ENCODE measurements at places on chromosomes 5 and 9.

DNA sequence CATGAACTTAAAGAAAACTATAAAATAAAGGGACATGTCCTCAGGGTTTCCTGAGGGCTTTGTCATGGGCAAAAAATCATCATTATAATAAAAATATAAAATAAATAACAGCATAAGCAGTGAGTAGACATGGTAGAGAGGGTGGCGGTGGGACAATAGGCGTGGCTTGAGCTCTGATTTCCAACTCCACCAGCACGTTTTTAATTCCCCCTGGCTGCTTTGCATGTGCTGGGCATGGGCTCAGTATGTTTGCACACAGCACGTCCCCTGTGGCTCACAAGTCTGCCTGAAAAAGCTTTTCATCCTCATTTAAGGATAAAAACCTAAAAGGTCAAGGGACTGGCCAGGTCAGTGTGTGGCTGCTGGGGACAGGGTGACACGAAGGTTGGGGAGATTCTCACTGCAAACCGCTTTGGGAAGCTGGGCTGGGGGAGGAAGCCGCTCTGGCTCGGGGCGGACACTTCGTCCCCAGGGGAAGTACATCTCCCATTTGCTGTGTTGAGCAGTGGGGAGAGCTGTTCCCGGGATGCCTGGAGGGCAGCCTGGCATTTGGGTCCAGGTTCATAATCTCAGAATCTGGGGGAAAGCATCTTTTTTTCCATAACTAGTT, 32.6 kb downstream of the NKX2-5 start:
- DNase-seq = no peak

- DNase-seq = no peak
Observed at GRCh38 chr9:133741716-133742115, 3.6 kb upstream of the SARDH start.

DNA sequence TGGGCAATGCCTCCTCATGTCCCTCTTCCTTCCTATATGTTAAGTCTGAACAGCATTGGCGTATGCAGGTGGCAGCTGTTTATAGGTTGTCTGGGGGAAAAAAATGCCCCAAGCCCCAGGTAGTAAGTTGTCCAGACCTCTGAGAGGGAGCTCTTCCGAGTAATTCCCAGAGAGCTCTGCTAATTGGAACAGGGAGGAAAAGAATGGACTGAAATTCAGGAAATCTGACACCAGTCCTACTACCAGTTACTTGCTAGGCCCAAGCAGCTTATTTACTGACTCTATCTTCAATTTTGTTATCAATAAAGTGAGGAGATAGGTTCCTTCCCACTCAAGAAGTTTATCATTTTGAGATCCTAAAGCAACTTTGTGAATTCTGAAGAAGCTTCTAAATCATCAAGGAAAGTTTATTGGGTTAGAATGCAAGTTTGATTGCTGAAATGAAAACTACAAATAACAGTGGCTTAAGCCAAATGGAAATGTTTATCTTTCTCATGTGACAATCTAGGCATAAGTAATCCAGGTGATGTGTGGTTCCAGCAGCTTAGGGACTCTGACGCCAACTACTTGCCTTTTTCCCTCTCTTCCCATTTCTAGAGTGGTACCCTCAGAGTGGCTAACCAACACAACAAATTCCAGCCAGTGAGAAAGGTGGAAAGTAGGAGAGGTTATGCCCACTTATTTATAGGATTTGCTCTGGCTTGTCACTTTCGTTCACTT, 5.6 kb downstream of the STK32A start:
- no peak for DNase-seq

- no peak for DNase-seq
Observed at GRCh38 chr9:81146241-81146640, 543.1 kb downstream of the TLE1 start.

GRCh38 chr5:98769210-98769958, 4.1 kb upstream of the RGMB start:
- no peak for DNase-seq

GRCh38 chr9:17795744-17796143, 216.9 kb downstream of the SH3GL2 start:
- DNase-seq = no peak

GRCh38 chr9:78130004-78130403, 98.4 kb upstream of the GNAQ start:
- no peak for DNase-seq

Data from left lobe of liver (tissue), 2 donors.